Spleen (tissue), 13 donors: ENCODE measurements at places on chromosomes 2 and 18. TPM values are rescaled to one million over a fixed set of nuclear protein-coding genes. Genes with fewer than 3 reads are reported as not detected.

- no peak for DNase-seq
- H3K27ac ChIP-seq = no peak overlapping the region
- H3K4me3 ChIP-seq = no peak overlapping the region
These were observed 23.0 kb downstream of the ERMN start for GRCh38 chr2:157302492-157303099.

DNA sequence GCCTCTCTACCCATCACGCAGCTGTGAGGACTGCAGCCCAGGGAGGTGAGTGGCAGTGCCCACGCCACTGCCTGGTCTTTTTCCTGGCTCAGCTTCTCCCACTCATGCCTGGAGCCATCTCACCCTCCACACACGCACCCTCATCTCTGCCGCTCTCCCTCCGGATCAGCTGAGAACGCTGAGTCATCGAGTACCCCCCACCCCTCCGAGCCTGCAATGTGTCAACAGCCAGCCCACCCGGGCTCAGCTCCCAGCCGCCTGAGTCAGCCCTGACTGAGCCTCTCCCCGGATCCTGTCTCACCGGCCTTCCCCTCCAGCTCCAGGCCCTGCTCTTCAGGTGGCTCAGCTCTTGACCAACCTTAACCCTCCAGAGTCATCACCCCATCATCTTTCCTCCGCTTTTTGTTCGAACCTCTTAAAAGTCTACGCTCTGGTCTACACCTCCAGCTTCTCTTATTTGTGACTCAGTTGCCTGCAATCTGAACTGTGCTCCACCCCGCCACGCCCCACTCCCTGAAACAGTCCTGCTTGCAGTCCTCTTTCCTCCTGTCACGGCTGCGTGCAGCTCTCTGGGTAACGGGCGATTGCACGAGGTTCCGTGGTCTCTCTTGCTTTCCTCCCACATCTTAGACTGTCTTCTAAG, 94.4 kb upstream of the ASAP2 start:
- DNase-seq = no peak
- no peaks in the 10 kb centered on the region for H3K4me1 ChIP-seq
- H3K27me3 ChIP-seq = no peaks in the 10 kb centered on the region
- H3K27ac ChIP-seq = no peak overlapping the region
- H3K4me3 ChIP-seq = no peak overlapping the region
- no peaks in the 10 kb centered on the region for H3K36me3 ChIP-seq

DNA sequence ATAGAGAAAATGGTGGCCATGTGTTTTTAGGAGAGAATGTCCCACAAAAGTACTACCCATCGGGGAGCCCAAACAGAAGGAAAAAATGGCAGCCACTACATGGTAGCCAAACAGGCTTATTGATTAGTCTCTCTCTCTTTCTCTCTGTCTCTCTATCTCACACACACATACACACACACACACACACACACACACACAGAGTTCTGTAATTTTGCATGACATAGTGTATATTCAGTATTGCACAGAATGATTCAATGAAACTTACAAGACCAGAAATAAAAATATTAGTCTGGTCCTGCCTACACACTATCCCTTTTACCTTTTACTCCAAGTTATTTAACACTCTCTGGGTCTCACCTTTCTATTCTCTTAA, 124.8 kb upstream of the SLC39A10 start:
- peak overlapping the region; percentile 75 for H3K27ac ChIP-seq
- H3K27me3 ChIP-seq = no peaks in the 10 kb centered on the region
- no peaks in the 10 kb centered on the region for H3K36me3 ChIP-seq
- DNase-seq = no peak
- H3K4me3 ChIP-seq = no peak overlapping the region
- H3K4me1 ChIP-seq = peaks cover 57% of the 10 kb centered on the region

DNA sequence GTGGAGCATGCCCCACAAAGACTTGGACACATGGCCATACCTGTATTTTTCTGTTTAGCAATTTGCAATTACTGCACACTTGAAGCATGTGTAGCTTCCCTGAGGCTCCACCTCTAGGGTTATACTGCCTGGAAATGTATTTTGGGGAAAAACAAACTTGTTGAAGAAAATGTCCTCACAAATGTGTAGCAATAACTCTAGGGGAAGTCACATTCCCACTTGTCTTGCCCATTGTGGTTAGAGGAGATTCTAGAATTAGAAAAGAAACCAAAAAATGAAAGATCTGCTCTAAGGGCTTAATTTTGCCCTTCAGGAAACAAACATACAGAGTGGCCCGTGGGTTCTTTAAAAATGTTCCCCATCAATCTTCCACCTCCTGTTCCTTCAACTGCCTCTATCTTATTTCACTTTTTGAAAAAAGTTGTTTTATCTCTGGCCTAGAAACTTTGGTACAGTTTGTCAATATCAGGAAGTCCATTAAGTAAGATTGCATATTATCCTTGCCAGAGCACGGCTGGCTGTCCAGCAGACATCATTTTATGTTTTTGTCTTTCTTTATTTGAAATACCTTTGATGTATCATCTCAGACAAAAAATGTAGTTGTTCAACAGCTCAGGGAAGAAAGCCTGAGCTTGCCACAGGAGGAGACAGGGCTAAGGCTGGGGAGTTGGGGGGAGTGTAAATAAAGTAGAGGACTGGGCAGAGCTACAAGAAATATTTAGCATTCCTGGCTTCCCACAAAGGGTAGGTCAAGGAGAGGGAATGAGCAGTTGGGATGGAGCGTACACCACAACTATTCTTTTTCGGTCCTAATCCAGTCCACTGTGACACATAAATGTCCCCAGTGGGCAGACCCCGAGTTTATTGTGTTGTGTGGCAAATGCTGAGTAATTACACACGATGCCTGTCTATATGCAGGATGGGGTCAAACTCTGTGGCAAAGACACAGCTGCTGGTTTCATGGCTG, 96.8 kb upstream of the CDC42EP3 start:
- no peaks in the 10 kb centered on the region for H3K27me3 ChIP-seq
- H3K36me3 ChIP-seq = no peaks in the 10 kb centered on the region
- H3K4me1 ChIP-seq = peaks cover 34% of the 10 kb centered on the region
- no peak for DNase-seq
- H3K4me3 ChIP-seq = no peak overlapping the region
- peak overlapping the region; percentile 85 for H3K27ac ChIP-seq

PUS10 gene
- 6.4 TPM for total RNA-seq

GRCh38 chr2:122193622-122194021, 438.2 kb downstream of the TSN start:
- no peak overlapping the region for H3K4me3 ChIP-seq
- H3K4me1 ChIP-seq = no peaks in the 10 kb centered on the region
- no peaks in the 10 kb centered on the region for H3K27me3 ChIP-seq
- no peak for DNase-seq

- peaks cover 13% of the 10 kb centered on the region for H3K27me3 ChIP-seq
- no peak overlapping the region for H3K4me3 ChIP-seq
- no peak overlapping the region for H3K27ac ChIP-seq
- no peaks in the 10 kb centered on the region for H3K36me3 ChIP-seq
- no peak for DNase-seq
- H3K4me1 ChIP-seq = no peaks in the 10 kb centered on the region
These were observed 10.0 kb upstream of the FABP1 start for GRCh38 chr2:88137833-88138232.

DIPK1C gene
- total RNA-seq = not detected
